ENCODE measurements at places on chromosomes 13 and 19.
A peak's percentile ranks its signal among the peaks of the same experiment; 100 is the strongest.

DNA sequence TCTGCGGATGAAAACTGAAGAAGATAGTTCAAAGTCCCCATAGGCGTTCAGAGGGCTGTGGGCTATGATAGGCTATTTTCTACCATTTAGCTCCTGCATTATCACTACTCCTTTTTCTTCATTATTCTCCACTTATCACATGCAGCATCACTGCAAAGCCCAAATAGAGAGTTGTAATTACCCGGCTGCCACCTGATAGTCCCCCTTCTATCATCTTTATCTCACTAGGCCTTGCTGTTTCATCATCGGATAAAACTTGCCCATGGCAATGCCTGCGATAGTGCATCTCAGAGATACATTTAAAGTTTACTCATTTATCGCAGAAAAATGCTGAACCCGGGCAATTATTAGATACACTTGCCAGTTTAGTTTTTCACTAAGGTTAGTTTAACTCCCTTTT is 82.9 kb upstream of the SOX21 start:
- DNase-seq = no peak

DNA sequence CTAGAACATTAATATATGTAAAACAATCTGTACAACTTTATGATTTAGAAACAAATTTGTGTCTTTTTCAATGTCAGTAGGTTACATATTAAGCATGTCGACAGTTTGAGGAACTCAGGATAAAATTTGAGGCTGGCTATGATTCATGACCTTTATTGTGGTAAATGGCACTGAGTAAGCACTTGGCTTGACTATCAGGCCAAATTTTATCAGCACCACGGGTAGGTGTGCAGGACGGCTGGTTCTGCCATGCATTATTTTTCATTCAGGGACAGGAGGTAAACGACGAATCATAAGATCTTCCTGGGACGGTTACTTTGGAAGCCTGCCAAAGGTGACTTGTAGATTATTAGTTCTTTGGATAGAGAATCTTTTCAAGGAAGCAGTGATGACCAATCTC is 19.9 kb upstream of the CYP4F8 start:
- DNase-seq = no peak

- no peak for DNase-seq
These were observed 27.5 kb upstream of the KL start for GRCh38 chr13:32988608-32989289.

DNA sequence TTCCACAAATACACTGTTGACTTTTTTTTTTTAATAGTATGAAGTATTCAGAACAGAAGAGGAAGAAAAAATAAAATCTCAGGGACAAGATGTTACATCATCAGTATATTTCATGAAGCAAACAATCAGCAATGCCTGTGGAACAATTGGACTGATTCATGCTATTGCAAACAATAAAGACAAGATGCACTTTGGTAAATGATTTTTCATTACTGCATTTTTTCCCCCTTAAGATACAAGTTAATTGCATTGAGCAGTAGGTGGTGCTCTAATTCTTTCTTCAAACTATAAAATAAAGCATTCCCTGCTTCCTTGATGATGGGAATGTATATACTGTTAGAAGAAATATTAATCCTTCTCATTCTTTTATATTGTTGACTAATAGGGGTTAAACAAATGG is 17.1 kb downstream of the UCHL3 start:
- DNase-seq = no peak

GRCh38 chr13:72457151-72457550 is 270.3 kb downstream of the MZT1 start:
- DNase-seq = no peak

DNA sequence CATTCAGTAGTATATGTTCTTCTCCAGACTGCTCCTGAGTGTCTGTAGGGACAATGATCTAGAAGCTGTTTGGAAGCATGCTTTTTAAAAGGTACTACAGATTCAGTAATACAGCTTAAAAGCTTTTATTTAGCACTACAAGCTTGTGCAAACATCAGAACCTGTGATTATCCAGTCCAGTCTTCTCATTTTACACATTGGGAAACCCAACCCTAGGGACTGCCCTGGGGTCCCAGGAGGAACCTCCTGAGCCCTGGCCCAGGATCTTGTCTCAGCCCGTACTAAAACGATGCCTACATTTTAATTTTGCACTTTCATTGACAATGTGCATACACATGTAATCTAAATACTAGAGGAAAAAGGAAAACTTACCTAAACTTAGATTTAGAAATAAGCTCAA is 12.5 kb downstream of the DOCK9 start:
- DNase-seq = no peak

GRCh38 chr19:34355201-34355600 is 9.8 kb upstream of the GPI start:
- DNase-seq = no peak

DNA sequence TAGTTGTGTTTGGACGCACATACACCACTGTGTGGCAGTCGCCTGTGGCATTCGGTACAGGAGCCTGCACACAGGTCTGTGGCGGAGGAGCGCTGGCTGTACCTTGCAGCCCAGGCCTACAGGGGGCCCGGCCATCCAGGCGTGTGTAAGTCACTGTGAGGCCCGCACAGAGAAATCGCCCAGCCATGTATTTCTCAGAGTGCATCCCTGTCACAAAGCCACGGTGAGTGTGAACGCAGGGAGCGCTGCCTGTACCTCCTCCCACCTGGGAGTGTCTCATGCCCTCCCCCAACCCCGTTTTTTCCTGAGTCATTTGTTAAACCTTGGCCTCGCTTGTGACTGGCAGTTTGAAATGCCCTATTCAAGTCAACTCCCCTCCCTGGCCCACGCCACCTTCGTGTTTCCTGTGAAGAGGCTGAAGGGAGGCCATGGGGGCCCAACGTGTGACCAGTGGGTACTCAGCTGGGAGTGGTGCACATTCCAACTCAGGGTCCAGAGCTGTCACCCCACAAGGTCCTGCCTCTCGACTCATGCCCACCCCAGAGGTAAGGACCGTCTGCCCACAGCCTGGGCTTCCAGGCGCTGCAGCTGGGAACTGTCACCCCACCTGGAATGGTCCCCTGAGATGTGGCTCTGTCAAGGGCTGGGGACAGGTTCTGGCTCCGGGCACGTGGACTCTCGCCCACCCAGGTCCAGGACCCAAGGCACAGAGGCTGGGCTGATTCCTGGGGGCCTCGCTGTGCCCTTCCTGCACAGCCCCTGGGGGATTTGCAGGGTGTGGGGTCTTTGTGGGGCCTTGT is 11.6 kb upstream of the RASA3 start:
- no peak for DNase-seq

- DNase-seq = no peak
These were observed 25.3 kb upstream of the SLC46A3 start for GRCh38 chr13:28744091-28744536.

DNA sequence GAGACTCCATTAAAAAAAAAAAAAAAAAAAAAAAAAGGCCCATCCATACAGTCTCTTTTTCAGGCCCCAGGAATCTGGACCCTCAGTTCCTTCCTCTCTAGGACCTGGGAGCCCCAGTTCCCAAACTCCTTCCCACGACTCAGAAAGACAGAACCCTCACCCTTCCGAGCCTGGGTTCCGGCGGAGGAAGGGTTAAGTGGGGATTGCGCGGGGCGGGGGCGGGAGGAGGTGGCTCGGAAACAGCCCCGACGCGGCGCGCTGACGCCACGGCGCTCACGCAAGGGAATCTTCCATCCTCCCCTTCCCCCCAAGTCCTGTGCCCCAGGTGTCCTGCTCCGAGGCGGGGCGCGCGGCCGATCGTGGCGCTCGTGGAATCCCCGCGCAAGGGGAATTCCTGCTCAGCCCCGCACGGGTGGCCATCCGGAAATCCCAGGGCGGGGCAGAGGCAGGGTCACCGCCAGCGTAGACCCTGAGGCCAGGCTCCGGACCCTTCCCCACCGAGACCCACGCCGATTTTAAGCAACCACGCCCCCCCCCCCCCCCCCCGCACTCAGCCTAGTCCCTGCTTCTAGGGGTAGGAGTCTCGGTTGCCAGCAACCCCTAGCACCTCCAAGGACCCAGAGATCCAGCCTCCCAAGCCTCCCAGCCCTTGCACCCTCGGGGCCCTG is 659 bp downstream of the NFKBID start:
- peak; percentile 69 for DNase-seq

- no peak for DNase-seq
These were observed 7.1 kb downstream of the GPR108 start for GRCh38 chr19:6730153-6730804.

DNA sequence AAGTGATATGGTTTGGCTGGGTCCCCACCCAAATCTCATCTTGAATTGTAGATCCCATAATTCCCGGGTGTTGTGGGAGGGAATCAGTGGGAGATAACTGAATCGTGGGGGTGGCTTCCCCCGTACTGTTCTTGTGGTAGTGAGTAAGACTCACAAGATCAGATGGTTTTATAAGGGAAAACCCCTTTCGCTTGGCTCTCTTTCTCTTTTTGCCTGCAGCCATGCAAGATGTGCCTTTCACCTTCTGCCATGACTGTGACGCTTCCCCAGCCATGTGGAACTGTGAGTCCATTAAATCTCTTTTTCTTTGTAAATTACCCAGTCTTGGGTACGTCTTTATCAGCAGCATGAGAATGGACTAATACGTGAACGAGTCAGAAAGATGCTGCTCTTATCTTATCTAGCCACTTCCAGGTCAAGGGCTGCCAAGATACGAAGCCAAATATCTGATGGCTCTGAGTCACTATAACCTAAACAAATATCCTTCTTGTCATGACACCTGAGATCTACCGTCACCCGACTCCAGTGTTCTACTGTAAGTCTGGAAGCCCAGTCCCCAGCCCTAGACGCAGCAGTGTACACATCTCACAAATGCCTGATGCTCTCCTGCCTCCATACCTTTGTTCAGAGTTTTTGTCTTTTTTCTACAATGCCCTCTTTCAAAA is 45.9 kb downstream of the SLC15A1 start:
- DNase-seq = no peak

- no peak for DNase-seq
These were observed 54.6 kb downstream of the ATP11A start for GRCh38 chr13:112744168-112745021.

Measured in stimulated activated CD8-positive, alpha-beta memory T cell treated with anti-CD3 and anti-CD28 coated beads, Interleukin-2, amount 100 ng/mL, for 1 hour (primary cell).